ENCODE measurements at places on chromosomes 4 and X.
A peak's percentile ranks its signal among the peaks of the same experiment; 100 is the strongest.

- DNase-seq = no peak
Measured at GRCh38 chr4:164683040-164683439, 70.9 kb upstream of the SMIM31 start.

- no peak for DNase-seq
Measured at GRCh38 chrX:19535476-19535875, 20.2 kb upstream of the MAP3K15 start.

DNA sequence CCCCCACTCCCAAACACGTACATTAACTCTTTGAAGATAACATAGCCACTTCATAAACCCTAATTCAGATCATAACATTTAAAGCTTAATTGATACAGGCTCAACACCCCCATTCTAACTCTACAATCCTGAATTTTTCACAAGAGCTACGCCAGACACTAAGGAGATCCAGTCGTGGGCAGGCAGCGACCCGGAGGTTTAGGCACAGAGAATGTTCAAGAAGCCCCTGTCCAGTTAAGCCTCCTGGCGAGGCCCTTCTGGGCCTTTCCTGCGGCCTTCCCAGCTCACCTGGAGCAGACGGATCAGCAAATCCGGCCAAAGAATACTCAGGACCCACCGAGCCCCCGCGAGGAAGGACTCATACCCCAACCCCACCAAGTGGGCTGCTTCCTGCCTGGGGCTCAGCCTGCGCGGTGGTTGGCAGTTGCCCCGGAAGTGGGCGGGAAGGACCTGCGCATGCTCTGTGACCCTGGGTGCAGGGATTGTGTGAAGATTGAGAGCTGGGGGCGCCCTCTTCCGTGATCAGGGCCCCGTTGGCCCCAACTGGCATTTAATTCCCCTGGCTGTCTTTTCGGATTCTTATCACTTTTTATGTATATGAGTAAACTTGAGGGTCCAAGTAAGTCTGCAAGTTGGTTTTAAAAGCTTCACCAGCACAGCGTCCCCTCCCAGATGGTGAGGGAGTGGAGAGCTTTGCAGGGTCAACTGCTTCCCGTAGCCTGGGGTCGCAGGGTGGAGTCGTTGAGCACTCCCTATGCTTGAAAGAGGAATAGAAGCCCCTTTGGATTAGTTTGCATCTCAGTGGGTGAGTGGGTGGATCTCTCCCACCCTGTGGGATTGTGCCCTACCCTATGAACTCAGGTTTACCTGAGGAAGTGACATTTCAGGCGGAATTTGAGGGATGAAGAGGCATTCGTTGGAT lies at the start of gene TRIM61:
Gene TRIM61, minus strand, starts transcription at position 415 of the 922 bp plus-strand sequence. CDS start 7,655 bp downstream, outside the sequence.
- peak; percentile 66 for DNase-seq

DNA sequence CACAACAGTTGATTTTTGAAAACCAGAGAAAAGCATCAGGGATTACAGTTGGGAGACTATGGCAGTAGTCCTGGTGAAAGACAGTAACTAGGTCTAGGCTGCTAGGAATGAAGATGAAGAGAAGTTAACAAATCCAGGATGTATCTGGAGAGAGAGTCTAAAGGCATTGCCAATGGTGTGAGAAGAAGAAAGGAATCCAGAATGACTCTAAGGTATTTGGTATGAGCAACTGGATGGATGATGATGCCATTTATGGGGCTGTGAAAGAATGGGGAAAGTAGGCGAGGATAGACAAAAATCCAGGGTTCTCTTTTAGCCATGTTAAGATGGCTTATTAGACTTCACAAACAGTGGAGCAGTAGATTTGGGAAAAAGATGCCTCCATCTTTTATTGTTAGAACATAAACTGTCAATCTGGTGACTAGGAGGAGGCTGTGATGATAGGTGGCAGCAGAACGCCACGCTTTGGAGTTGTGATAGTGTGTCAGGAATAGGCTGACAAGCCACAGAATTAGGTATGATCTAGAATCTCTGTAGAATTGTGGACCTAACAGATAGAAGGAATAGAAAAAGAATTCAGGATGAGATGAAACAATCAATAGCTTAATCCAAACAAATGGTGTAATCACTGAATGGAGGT lies 27.3 kb upstream of the JADE1 start:
- peak; percentile 42 for DNase-seq

- no peak for DNase-seq
Measured at GRCh38 chr4:79626101-79626500, 218.1 kb upstream of the GK2 start.

DNA sequence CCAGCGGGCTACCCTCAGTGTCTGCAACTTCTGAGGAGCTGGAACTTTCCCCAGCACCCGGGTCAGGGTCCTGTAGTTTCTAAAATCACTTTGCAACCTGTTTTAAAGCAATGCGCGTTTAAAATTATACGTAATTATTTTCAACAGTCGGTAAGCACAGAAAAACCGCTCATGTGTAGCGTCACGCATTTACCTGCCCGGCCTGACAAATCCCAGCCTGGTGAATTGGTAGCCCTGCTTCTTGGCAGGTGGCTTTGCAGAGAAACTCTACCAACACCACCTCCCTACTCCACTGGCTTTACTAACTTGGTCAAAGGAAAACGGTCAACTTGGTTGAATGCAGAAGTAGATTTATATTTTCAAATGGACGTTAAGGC lies 640 bp downstream of the BANK1 start:
- no peak for DNase-seq
